Ovary (tissue), 10 donors: ENCODE measurements at places on chromosomes 5 and 9. TPM values are rescaled to one million over a fixed set of nuclear protein-coding genes. Genes with fewer than 3 reads are reported as not detected.

The OR1Q1 gene
- not detected for total RNA-seq

DNA sequence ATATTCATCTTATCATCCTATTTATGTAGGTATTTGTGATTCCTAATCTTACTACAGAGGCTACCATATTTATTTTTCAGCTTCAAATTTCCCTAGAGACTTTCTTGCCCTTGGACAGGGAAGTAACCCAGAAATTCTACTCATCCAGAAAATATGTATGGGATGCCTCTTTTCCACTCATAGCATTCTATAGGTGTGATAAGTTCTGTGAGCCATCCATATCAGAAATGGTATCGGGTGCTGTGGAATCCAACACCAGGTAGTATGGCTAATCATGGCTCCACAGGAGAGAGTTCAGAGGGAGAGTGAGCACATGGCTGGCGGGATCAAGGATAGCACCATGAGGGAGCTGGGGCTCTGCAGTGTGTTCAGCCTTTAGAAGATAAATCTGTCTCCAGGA is 349.3 kb upstream of the ACTBL2 start:
- no peaks in the 10 kb centered on the region for H3K4me1 ChIP-seq
- no peaks in the 10 kb centered on the region for H3K36me3 ChIP-seq
- no peak for DNase-seq
- no peaks in the 10 kb centered on the region for H3K27me3 ChIP-seq

- no peaks in the 10 kb centered on the region for H3K36me3 ChIP-seq
- no peak overlapping the region for H3K4me3 ChIP-seq
- H3K27ac ChIP-seq = no peak overlapping the region
- DNase-seq = no peak
These were observed 8.3 kb upstream of the CMBL start for GRCh38 chr5:10315824-10316509.

The MARCHF11 gene
- not detected for total RNA-seq

The SPOCK1 gene
- 5.1 TPM for total RNA-seq

The SLC45A2 gene
- 0.15 TPM for total RNA-seq

GRCh38 chr5:26945901-26946300 is 92.5 kb downstream of the CDH9 start:
- no peaks in the 10 kb centered on the region for H3K27me3 ChIP-seq
- H3K4me1 ChIP-seq = no peaks in the 10 kb centered on the region
- no peaks in the 10 kb centered on the region for H3K36me3 ChIP-seq
- H3K4me3 ChIP-seq = no peak overlapping the region
- DNase-seq = no peak

- no peak for DNase-seq
- H3K4me1 ChIP-seq = peaks cover 6% of the 10 kb centered on the region
- no peaks in the 10 kb centered on the region for H3K36me3 ChIP-seq
- no peaks in the 10 kb centered on the region for H3K27me3 ChIP-seq
- no peak overlapping the region for H3K4me3 ChIP-seq
- H3K27ac ChIP-seq = no peak overlapping the region
These were observed 96.3 kb downstream of the GLDC start for GRCh38 chr9:6549106-6549800.

DNA sequence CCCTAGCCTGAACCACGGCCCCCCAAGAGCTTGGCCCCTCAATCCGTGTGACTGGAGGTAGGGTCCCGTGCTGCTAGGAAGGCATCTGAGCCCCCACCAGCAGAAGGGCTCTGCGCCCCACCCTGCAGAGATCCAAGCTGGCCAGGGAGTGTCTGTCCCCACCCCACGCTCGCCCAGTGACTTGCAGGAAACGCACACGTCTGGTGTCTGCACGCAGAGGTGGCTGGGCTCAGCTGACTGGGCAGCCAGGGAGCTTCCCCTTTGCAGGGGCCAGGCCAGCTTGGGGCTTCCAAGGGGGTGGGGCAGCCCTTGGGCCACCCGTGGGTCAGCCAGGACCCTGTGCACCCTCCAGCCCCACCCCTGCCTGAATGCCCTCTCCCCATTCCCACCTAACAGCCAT is 24.3 kb downstream of the NOTCH1 start:
- no peaks in the 10 kb centered on the region for H3K27me3 ChIP-seq
- no peak overlapping the region for H3K27ac ChIP-seq
- H3K36me3 ChIP-seq = no peaks in the 10 kb centered on the region
- H3K4me3 ChIP-seq = no peak overlapping the region
- no peaks in the 10 kb centered on the region for H3K4me1 ChIP-seq

GRCh38 chr5:163846512-163846911 is 341.1 kb downstream of the MAT2B start:
- H3K4me1 ChIP-seq = no peaks in the 10 kb centered on the region
- no peaks in the 10 kb centered on the region for H3K27me3 ChIP-seq
- H3K27ac ChIP-seq = no peak overlapping the region

GRCh38 chr5:150064681-150065220 is 21.6 kb downstream of the CSF1R start:
- no peak overlapping the region for H3K4me3 ChIP-seq
- no peaks in the 10 kb centered on the region for H3K36me3 ChIP-seq
- DNase-seq = peak; percentile 17
- no peak overlapping the region for H3K27ac ChIP-seq
- no peaks in the 10 kb centered on the region for H3K27me3 ChIP-seq
- H3K4me1 ChIP-seq = no peaks in the 10 kb centered on the region

The WASHC1 gene
- 5.9 TPM for total RNA-seq

DNA sequence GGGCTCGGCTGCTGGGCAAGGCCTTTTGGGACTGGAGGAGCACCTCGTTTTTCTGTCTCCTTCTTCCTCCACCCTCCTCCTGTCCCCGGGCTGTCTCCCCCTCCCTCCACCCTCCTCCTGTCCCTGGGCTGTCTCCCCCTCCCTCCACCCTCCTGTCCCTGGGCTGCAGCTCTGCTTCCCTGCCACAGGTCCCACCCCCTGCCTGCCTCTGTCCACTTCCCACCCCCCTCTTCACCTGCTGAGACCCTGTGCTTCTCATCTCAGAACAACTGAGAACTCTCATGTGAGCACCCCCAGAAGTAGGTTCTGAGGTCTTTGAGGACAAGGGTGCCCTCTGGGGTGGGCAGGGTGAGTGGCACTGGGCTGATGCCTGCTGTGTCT is 5.8 kb upstream of the TOR4A start:
- DNase-seq = no peak
- H3K4me3 ChIP-seq = no peak overlapping the region
- H3K27me3 ChIP-seq = no peaks in the 10 kb centered on the region
- H3K36me3 ChIP-seq = no peaks in the 10 kb centered on the region
- H3K4me1 ChIP-seq = peaks cover 10% of the 10 kb centered on the region

DNA sequence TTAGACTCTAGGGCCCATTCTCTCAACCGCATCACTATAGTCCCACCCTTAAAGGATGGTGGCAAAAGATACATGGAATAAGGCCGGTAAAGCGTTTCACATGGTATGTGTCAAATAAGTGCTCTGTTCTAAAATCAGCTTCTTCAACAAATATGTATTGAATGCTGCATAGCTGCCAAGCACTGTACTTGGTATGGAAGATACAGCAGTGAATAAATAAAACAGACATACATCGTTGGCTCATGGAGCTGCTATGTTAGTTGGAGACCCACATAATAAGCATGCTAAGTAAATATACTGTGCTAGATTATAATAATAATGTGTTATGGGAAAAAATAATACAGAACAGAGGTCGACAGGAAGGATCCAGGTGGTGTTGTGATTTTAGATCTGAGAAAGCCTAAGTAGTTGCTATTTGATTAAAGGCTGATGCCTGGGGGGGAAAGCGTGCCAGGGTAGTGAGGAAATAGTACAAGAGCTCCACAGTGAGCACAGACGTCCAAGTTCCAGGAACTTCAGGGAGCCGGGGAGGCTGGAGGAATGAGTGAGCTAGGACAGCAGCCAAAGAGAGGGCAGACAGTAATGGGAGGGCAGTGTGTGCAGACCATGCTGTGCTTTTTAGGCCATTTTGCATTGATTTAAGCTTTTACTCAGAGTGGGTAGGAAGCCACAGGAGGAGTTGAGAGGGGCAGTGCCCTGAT is 93.7 kb downstream of the JAKMIP2 start:
- H3K27me3 ChIP-seq = no peaks in the 10 kb centered on the region
- H3K4me3 ChIP-seq = no peak overlapping the region
- peaks cover 13% of the 10 kb centered on the region for H3K4me1 ChIP-seq

DNA sequence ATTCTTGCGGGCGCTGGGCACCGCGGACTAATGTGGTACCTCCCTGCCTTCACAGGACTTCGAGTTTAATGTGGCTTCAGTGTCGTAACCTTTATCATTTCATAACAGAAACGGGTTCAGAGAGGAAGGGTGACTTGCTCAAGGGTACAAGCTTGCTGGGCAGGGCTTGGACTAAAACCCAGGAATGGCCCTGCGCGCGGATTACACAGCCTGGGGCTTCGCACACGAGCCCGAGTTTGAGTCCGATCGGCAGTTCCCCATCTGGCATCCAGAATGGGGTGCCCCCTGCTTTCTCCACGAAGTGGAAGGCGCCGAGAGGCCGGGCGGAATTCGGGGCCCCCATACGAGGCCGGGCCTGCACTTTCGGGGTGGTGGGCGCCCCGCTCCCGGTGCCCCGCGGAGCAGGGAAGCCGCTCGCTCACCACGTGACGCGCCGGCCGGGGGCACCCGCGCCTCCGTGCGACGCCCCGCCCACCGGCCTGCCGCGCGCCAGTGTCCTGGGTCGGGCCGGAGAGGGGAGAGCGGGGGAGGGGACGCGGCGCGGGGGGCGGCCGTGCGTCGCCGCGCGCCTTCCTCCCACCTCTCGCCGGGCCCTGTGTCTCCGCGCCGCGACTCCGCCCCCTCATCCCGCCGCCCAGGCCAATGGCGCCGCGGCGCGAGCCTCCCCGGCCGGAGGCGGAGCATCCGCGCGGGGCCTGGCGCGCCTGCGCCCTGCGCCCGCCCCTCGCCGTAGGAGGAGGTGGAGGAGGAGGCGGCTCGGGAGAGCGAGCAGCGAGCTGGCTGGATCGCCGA is at the start of gene SET:
Gene SET (plus strand): TSS at position 722 of the 792 bp plus-strand sequence. CDS start 361 bp downstream, outside the sequence.
- H3K4me1 ChIP-seq = peaks cover 6% of the 10 kb centered on the region
- H3K27me3 ChIP-seq = no peaks in the 10 kb centered on the region
- H3K27ac ChIP-seq = peak within 1 kb of the TSS; percentile 100
- H3K36me3 ChIP-seq = no peaks in the 10 kb centered on the region
- H3K4me3 ChIP-seq = peak within 1 kb of the TSS; percentile 83
- peak; percentile 96 for DNase-seq

DNA sequence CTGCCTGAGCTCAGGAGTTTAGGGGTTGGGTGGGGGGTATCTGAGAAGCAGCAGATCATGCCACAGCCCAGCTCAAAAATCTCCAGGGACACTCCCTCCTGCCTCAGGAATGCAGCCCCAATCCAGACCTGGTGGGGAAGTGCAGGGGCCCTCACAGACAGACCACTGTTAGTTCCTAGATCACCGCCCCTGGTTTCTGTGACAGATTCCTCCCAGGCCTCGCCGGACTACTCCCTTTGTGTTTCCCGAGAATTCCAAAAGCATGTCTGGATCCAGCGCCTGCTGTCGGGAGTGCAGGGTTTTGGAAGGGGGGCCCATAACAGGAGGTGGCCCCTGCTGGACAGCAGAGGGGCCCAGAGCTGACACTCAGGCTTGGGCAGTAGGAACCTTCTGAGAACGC is 74.5 kb downstream of the CTSL start:
- no peaks in the 10 kb centered on the region for H3K27me3 ChIP-seq
- no peaks in the 10 kb centered on the region for H3K36me3 ChIP-seq
- H3K4me3 ChIP-seq = no peak overlapping the region
- no peak for DNase-seq

- no peak overlapping the region for H3K4me3 ChIP-seq
- no peak for DNase-seq
- H3K4me1 ChIP-seq = no peaks in the 10 kb centered on the region
- no peak overlapping the region for H3K27ac ChIP-seq
These were observed 6.7 kb downstream of the EPB41L4A start for GRCh38 chr5:112412346-112412745.

The S1PR3 gene
- 5.5 TPM for total RNA-seq

DNA sequence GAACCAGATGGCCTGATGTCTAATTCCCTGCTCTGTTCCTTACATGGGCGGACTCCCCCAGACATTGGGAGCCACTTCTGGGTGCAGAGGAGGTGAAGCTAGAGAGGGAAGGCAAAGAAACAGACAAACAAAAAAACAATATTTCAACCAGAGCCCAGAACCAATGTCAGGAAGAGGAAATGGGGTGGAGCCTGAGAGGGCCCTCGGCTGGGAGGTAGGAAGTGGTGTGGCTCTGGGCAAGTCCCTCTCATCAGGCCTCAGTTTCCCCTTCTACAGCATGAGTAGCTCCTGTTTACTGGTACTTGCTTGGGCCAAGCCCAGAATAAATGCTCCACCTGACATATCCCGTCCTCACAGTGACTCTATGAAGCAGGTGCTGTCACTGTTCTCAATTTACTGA is 11.1 kb downstream of the SH2D3C start:
- H3K27me3 ChIP-seq = no peaks in the 10 kb centered on the region
- H3K36me3 ChIP-seq = no peaks in the 10 kb centered on the region
- no peak overlapping the region for H3K4me3 ChIP-seq
- H3K4me1 ChIP-seq = peaks cover 7% of the 10 kb centered on the region
- no peak overlapping the region for H3K27ac ChIP-seq
